ENCODE measurements at places on chromosomes 6 and 20.

DNA sequence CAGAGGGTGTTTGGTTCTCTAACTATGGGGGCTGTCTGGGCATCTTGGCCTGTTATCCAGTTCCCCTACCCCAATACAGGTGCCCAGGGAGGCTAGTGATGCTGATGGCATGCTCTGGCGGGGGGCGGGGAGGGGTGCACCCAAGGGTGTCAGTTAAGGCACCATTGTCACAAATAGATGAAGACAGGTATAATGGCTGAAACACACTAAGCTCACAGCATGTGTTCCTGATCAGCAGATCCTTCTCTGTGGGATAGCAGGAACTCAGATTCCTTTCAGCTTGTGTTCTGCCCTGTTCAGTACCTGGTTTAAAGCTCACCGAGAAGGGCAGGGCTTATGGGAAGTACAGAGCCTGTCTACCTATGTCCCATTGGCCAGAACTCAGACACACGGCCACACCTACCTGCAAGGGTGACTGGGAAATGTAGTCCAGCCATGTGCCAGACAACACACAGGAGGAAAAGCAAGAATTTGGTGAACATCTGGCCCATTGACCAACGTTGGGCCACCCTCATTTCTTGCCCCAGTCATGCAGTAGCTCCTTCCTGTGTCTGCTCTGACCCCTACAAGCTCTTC is 3.4 kb upstream of the RSPO4 start:
- DNase-seq: no peak

GRCh38 chr20:46550461-46550860 is at the start of gene OCSTAMP:
Gene OCSTAMP (minus strand): TSS chr20:46550654. CDS start chr20:46550560, 94 bp downstream.
- DNase-seq: no peak

- no peak for DNase-seq
Measured at GRCh38 chr6:73525546-73526330, 4.9 kb upstream of the EEF1A1 start.

DNA sequence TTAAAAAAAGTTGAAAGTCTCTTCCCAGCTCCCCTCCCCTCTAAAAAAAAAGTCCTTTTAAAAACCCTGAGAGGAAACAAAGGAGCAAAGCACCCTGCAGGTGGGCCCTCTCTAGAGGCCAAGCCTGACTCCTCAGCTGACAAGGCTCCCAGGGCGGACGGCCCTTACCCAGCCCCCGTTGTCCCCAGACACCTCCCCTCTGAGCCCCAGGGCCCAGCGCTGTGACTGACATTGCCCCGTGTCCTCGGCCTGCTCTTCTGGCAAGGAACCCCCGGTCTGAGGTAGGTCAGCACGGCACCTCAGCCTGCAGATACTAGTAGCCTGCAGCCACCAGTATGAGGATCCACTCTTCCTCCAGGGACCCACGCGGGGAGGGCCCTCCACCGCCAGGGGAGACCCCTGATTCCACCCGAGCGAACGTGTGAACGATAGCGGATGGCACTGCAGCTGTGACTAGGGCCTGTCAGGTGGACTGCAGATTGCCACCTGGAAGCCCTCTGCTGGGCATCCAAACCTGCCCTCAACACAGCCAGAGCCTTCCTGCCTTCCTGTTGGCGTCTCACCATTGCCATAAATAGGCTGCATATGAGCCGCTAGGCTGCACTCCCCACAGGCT is 34.2 kb downstream of the FOXC1 start:
- DNase-seq: no peak

- no peak for DNase-seq
Measured at GRCh38 chr6:128606611-128607010, 86.2 kb upstream of the PTPRK start.

GRCh38 chr20:48220033-48220633 is 434.9 kb upstream of the SULF2 start:
- DNase-seq: no peak
